Posterior vena cava (tissue), 2 donors: ENCODE measurements at places on chromosomes 5 and 9.

- no peak for DNase-seq
Measured at GRCh38 chr5:12772276-12772675, 868.0 kb upstream of the CTNND2 start.

GRCh38 chr5:31452314-31452713 lies 79.6 kb downstream of the DROSHA start:
- DNase-seq = no peak

DNA sequence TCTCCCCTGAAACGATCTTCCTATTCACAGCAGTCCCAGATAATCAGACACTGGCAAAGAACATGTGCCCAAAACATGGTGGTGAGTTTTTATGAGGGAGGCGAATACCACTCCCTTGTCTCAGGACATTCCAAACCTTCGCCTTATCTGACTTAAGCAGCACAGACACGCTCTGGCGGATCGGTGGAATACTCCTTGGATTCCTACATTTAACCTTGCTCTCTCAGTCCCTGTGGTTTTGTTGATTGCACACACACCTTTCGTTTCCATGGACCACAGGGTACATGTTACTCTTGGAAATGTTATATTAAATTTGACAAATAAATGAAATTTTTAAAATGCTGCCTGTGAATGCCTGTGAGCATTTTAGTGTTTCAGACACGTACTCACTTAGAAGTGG lies 87.8 kb upstream of the CPEB4 start:
- no peak for DNase-seq

DNA sequence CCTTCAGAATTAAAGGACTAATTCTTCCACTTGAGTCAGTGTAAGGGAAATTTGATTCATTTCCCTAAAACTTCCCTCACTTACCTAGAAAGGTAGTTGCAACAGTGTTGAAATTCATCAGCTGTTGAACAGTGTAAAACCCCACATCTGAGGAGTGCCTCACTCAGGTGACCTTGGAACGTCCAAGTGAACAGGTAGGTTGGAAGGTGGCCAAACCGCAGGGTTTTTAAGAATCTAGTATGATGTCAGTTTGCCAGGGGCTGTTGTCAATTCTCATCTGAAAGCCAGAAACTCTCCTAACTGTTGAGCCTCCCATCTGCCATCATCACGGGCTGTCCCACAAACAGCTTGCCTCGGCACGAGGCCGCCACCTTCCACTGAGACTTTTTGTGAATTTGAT lies 105.7 kb downstream of the TMEM174 start:
- DNase-seq = no peak

DNA sequence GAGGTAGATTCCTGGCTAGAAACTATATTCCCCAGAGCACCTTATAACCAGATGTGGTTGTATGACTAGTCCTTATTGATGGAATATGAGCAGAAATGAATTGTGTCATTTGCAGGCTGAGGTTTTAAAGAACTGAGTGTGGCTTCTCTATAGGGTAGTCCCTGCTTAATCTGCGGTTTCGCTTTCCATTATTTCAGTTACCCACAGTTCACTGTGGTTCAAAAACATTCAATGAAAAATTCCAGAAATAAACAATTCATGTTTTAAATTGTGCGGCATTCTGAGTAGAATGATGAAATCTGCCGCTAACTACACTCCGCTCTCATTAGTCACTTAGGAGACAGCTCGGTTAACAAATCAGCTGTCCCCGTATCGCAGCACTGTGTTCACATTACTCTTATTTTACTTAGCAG lies 65.1 kb downstream of the ANKRD55 start:
- DNase-seq = no peak

GRCh38 chr9:37192803-37193202 lies 72.4 kb downstream of the ZCCHC7 start:
- DNase-seq = no peak

DNA sequence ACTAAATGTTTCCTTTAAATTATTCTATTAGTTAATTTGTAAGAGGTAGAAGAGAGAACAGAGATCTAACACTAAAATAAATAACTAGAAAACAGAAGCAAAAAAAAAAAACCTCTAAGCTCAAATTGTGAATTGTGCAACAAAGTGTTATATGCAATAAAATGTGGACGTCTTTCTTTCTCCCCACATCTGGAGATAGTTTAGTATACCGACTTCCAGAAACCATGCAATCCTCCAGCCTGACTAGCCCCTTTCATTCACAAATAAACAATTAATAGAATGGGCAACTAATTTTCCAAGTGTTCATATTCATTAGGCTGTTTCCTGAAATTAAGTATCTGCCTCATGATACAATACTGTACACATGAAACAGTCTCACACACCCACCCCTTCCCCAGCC lies 258.5 kb downstream of the BNC2 start:
- DNase-seq = no peak

DNA sequence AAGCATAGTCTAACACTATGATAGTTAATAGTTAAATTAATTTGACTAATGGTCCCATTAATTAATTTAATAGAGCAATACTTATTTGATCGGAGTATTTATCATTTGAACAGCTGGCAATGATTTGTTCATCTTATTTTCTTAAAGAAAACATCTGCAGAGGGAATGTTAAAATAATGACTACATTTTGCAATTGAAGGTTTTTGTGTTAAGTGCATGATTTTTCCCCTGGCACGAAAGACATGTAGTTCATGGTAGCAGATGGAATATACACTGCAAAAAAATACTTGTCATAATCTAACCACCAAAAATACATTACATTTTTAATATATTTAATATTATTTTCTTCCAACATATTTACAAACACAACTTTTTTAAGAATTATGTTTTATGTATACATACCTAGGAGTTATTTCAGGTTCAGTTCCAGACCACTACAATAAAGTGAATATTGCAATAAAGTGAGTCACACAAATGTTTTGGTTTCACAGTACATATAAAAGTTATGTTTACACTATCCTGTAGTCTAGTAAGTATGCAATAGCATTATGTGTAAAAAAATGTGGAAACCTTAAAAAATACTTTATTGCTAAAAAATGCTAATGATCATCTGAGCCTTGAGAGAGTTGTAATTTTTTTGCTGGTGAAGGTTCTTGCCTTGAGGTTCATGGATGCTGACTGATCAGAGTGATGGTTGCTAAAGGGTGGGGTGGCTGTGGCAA lies 292.6 kb upstream of the DAB2 start:
- no peak for DNase-seq

- no peak for DNase-seq
Measured at GRCh38 chr5:140828362-140828737, 590 bp downstream of the PCDHA6 start.

DNA sequence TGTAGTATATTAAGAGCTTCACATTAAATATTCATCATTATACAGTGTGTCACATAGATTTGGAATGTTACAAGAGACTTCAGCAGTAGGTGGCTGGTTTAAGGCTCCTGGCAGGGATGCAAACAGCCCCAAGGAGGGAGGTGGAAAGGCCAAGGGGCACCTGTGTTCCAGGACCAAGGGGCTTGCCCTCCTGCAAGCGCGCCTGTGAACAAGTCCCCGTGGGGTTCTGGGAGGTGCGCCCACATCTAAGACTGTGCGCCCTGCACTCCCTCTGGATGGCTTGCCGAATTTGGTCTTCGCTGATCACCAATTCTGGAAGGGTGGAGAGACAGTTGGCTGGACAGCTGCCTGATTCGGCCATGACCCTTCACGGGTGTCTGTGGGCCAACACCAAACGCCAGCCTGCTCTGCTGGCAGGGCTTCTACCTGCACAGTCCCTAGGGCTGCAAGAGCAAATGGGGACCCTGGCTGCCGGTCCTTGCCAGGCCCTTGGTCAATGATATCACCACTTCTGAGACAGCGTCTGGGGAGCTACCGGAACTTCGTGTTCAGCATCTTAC lies 12.1 kb upstream of the SLC25A51 start:
- DNase-seq = peak; percentile 53

GRCh38 chr5:53545744-53546143 lies 14.7 kb upstream of the NDUFS4 start:
- DNase-seq = no peak

- DNase-seq = no peak
Measured at GRCh38 chr9:351916-352315, 137.3 kb downstream of the DOCK8 start.

GRCh38 chr5:111461255-111461671 lies 51.1 kb downstream of the STARD4 start:
- no peak for DNase-seq

DNA sequence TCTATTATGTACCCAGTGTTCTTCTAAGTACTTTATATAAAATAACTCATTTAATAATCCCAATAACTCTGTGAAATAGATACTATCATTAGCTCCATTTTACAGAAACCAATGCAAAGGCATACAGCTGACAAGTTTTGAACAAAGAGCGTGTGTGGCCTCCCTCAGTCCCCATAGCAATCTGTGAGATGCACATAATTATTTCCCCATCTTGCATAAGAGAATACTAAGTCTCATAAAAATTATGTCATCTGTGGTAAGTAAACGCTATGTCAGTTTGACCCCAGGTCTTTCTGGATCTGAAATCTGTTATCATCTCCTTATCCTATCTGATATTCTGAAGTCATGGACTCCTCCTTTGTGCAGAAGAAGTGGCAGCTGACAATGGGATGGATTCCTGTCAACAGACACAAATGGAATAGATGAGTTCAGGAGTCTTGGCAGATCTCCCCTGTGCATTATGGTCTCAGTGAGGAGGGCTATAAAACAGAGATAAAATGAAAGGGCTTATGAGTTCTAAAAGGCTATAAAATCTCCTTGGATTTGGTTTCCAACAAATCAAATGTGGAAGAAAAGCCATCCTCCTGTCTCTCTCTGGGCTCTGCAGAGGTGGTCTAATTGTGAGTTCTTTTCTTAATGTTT lies 162.5 kb upstream of the TLE4 start:
- no peak for DNase-seq

- no peak for DNase-seq
Measured at GRCh38 chr9:127706836-127707241, at the start of gene CFAP157. Gene CFAP157 (plus strand): TSS chr9:127706988. CDS start chr9:127707032, 44 bp downstream.

DNA sequence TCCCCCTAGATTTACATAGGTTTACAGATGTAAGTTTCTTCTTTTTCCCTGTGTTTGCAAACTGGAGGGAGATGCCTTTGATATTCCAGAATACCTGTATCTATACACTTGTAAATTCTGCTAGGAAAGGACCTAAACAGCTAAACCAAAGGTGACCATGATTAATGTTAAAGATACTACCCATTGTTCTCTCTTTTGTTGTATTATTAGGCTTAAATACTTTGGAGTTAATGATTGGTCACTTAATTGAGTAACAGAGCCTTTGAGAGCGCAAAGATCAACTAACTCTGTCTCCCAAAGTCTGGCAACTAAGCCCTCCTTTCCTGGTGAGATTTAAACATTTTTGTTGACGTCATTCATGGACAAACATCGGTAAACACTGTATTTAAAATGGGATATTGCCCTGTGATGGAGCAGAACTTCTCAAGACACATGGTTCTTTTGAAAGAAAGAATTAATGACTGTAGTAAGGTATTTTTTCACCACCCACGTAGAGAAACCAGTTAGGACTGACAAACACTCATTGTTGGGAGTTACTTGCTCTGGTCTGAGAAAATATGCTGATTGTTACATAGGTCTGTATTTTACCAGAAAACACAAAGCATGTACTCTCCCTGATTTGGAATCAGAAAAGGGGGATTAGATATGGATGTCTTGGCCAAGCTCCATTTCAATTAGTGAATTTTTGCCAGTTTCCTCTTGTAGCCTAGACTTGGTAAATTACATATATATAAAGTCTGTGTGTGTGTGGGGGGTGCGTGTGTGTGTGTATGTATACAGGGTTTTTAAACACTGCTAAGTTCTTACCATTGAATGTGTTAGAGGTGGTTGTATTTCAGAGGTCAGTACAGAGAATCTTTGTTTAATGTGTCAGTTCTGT lies 4.6 kb downstream of the VCAN start:
- no peak for DNase-seq

DNA sequence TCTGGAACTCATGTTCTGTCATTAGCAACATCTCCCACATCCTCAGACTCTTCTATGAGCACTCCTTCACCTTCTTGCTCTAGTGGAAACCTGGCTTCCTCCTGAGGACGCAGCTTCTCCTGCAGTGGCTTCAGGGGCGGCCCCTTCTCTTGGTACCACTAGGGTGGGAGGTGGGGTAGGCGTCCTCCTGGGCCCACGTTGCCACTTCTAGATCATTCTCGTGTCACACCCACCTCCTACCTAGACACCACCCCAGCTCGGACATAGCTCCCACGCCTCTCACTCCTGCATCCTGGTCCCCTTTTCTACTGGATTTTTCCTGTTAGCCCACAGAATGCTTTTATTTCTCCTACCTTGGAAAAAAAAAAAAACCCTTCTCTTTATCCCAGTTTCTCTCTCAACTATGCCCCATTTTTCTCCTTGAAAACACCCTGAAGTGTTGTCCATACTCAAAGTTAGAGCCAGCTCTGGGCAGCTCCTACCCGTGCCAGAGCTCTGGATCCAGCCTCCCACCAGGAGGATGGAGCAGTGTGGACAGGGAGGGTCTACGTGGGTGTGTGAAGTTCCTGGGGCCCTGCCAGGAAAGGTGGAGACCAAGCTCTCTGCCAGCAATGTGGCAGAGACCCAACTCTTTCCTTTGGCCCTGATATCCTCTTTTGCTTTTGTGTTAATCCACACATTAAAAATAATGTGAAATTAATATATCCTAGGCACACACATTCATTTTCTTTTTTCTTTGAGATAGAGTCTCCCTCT lies 179.2 kb downstream of the HSPA4 start:
- peak; percentile 19 for DNase-seq

DNA sequence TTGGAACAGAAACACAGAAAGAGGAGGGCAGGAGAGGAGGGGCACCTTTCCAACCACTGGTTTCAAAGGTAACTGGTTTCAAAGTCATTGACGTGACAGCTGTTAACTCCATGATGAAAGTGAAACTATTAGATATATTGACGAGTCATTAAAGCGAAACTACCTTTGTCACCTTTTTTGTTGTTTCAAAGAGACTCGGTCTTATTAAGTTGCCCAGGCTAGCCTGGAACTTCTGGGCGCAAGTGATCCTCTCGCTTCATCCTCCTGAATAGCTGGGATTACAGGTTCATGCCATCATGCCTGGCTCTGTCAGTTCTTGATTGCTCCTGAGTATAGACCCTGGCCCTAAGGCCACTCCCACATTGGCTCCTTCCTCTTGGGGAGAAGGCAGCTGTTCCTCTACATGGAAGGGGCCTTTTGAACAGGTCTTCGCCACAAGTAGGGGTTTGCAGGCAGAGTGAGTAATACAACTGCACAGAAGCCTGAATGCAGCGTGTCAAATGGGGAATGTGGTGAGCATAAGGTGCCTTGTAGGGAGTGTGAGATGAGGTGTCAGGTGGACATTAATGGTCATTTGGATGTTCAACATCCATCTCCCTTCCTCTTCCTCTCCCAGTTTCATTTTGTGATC lies 3.4 kb upstream of the F12 start:
- no peak for DNase-seq

DNA sequence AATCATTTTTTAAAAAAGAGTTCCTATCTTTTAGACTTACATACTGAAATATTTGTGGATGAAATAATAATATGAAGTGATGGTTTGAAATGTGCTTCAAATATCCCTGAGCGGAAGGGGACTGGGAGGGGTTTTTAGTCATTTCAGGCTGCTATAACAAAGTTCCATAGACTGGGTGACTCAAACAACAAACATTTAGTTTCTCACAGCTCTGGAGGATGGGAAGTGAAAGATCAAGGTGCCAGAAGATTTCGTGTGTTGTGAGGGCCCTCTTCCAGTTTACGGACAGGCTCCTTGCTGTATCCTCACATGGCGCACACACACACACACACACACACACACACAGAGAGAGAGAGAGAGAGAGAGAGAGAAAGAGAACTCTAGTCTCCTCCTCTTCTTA lies 27.1 kb upstream of the TEX10 start:
- DNase-seq = no peak
